ENCODE measurements at places on chromosomes 16 and 17.

DNA sequence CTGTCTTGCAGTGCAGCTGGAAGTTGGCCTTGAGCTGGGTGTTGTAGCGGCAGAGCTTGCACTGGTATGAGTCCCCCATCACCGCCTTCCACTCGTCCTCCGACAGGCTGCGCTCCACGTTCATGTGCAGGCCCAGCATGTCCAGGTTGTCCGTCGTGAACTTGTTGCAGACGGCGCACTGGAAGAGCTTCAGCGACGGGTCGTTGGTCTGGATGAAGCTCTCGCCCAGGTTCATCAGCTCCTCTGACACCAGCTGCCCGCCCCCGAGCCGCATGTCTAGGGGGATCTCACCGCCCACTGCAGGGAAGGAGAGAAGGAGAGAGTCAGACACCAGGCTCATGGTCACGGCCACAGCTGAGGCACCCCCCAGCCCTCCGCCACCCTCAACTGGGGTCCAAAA, 97.3 kb downstream of the ZFHX3 start:
- no peak for DNase-seq

GRCh38 chr16:8729779-8730334, 55.4 kb downstream of the ABAT start:
- DNase-seq: no peak

GRCh38 chr17:64091116-64091515, 38.8 kb downstream of the ERN1 start:
- no peak for DNase-seq

GRCh38 chr16:88939972-88940861, 36.8 kb downstream of the CBFA2T3 start:
- DNase-seq: no peak

- no peak for DNase-seq
Observed at GRCh38 chr17:6047966-6048365, 22.2 kb upstream of the WSCD1 start.

GRCh38 chr16:78242239-78242630, 142.8 kb downstream of the WWOX start:
- DNase-seq: no peak

DNA sequence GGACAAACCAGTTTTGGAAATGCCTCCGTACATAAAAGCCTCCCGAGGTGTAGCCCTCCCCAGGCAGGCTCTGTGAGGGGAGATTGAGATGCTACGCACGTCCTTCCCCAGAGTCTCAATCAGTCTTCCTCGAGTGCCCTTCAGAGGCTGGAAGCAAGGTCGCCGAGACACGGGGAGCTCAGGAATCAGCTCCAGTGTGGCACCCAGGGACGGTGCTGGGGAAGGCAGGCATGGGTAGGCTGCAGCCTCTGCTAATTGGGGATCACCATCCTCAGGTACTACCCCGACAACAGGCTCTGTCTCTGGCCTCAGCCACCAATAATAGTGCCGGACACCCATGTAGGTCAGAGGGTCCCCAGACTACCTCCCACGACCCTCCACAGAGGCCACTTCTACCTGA, 28.1 kb upstream of the GSG1L start:
- DNase-seq: no peak

DNA sequence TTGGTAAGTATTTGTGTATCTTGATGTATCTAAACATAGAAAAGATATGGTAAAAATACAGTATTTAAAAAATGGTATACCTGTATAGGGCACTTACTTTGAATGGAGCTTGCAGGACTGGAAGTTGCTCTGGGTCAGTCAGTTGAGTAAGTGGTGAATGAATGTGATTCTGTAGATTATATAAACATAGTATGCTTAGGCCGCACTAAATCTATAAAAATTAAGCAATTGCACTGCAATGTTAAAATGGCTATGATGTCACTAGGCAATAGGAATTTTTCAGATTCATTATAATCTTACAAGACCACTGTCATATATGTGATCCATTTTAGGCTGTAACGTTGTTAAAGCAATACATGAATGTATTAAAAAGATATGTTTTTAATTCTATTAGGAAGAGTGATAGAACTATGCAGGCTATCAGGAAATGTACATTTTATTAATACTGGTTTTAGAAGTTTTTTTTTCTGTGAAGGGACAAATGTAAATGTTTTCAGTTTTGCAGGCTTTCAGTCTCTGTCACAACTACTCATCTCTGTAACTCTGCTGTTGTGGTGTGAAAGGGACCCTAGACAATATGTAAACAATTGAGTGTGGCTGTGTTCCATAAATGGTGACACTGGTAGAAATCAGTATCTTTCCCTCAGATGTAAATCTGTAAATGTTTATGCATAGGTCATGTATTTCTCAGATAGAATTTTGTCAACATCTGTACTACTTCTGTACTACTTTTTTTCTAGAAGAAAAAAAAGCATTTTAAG, 10.5 kb downstream of the CBFB start:
- no peak for DNase-seq

DNA sequence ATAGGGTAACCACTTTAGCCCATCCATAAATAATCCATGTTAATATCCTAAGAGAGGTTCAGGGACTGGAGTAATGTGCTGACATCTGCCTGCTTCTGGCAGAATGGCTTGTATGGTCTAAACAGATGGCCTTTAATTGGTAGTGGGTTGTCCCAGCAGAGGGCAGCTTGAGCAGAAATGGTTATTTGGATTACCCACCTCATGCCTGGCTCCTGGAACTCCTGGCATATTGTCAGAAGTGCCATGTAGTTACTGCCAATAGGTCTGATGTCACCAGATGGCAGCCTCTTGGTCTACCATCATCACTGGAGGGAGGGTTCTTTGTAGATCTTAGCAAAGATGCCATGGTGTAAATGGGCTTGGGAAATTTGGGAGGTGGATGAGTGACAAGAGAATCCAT, 157.5 kb upstream of the SOX9 start:
- DNase-seq: no peak

DNA sequence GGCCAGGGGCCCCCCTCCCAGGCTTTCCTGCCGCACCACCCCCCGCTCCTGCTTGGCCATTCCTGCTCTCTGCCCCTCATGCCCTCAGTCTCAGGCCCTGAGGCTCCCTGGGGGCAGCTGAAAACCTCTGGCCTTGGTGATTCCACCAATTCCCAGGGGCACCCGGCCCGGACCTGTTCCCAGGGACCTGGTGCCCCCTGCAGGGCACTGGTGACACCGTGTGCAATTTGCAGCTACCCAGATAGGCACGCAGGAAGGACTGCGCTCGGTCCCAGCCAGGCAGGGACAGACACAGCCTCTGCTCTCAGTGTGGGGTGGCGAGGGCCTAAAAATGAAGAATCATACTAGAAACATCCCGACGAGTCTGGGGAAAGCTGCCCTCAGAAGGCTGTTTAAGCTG, 13.4 kb downstream of the WFDC1 start:
- peak; percentile 33 for DNase-seq

- no peak for DNase-seq
Observed at GRCh38 chr16:29230671-29231096, 175.8 kb downstream of the NPIPB11 start.

GRCh38 chr17:74903034-74903433, 9.6 kb upstream of the FADS6 start:
- no peak for DNase-seq

DNA sequence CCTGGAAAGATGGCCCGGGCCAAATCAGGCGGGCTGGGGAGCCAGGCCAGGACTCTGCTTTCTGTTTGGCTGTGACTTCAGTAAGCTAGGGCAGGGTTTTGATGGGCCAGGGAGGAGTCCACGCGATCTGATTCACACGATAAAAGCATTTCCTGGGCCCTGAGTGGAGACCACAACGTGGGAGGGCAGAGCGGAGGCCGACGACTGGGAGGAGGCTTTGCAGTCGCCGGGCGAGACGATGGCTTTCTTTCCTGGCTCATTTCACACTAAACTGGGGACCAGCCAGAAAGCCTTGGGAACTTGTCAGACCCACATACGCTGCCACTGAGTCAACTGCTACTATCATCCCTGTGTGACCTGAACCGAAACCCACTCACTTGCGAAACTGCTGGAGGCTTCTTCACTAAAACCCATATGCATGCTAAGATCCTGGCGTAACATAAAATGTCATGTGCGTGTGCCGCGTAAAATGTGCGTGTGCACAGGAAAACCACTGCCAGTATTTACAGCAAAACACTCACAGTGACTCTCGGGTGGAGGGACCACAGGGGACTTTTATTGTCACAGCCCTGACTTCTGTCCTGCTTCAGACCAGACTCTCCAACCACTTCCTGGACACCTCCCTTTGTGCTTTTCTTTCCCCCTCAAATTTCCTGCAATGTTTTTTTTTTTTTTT, 14.2 kb upstream of the RHBDF2 start:
- DNase-seq: peak; percentile 89

DNA sequence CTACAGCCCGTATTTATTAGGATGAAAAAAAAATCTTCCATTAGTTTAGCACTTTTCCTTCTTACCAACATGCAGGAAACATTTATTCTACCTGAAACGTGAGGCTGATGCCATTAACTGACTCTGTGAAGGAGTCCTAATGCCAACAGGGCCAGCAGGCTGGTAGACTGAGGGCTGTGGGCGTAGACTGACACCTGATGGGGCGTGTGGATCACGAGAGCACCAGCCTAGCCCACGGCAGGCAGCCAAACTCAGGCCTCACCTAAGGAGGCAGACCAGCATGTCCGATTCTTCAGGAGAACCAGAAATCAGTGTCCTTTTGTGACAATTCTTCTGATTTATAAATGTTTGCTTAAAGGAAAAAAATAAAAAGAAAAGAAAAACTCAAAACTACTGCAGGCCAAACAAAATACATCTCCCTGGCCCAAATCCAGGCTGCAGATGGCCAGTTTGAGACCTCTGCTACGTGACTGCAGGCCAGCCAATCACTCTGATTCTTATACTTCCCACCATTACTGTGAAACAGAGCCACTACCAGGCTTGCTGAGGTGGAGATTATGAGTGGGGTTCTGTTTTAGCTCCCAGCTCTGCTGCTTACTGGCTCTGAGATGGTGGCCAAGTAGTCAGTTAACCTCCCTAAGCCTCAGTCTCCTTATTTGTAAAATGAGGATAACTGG, 66.5 kb downstream of the GNAO1 start:
- DNase-seq: no peak

DNA sequence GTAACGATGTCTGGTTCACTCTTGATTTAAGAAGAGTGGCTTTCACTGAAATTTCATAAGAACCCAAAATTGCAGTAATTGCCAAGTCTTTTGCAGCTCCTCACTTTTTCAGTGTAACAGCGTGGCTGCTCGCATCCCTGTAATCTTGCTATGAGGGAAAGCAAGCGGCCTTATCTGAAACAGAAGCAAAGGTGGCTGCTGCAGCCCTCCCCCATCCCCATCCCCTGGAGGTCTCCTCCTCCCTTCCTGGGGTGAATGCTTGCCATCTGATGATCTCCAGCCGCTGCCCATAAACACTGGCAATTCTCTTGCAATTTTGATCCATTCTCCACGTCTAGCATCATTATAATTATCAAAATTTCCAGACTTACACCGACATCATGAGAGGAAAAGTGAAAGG, 182.5 kb upstream of the ASIC2 start:
- DNase-seq: no peak

GRCh38 chr16:78681743-78682142, 582.3 kb downstream of the WWOX start:
- DNase-seq: no peak

- no peak for DNase-seq
Observed at GRCh38 chr17:73560661-73561060, 83.6 kb downstream of the SDK2 start.

DNA sequence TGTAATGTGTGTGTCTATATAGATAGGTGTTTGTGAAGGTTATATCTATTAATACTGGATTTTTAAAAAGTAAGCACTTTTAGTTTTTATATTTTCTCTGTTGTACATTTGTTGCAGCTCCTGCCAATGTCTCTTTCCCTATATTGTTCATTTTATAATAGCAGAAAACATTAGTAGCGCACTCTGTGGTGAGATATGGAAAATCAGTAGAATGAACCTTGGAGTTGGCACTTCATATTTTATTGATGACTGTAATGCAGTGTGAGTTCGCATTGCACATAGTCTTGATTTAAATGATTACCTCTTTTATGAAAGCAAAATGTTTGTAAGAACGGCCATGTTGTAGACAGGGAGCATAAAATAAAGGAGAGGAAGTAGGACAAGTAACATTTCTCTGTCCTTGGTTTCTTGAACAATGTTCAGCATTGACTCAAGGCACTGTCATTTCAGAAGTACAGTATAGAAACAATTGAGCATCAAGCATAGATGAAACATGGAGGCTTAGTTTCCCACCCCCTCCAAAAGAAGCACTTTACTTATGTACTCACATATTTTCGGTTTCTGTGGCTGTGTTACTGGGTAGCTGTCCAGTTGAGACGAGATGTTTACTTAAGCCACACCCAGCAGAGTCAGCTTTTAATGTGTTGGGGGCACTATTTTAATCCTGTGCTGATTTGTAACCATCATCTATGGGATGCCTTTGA, 74.0 kb downstream of the TANC2 start:
- no peak for DNase-seq

DNA sequence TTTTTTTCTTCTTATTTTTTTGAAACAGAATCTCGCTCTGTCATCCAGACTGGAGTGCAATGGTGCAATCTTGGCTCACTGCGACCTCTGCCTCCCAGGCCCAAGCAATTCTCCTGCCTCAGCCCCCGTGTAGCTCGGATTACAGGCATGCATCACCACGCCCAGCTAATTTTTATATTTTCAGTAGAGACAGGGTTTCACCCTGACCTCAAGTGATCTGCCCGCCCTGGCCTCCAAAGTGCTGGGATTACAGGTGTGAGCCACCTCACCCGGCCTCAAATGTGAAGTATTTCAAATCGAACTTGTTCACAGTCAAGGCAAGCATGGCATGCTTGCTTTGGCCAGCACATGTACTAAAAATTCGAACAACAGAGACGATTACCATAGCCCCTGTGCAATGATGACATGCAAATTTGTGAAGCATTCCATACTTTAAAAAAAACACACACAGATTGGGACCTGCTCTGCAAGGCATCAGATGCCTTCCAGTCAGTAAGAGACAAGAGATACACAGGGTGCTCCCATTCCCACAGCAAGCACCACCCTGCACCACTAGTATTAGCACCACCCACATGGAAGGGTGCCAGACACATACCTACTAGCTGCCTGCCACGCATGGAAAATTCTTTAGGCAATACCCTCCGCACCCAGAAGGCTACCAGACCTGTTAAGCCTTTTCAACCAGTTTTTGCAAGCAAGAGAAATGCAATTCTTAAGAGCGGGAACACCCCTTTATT, 47.2 kb downstream of the ANKRD11 start:
- no peak for DNase-seq

DNA sequence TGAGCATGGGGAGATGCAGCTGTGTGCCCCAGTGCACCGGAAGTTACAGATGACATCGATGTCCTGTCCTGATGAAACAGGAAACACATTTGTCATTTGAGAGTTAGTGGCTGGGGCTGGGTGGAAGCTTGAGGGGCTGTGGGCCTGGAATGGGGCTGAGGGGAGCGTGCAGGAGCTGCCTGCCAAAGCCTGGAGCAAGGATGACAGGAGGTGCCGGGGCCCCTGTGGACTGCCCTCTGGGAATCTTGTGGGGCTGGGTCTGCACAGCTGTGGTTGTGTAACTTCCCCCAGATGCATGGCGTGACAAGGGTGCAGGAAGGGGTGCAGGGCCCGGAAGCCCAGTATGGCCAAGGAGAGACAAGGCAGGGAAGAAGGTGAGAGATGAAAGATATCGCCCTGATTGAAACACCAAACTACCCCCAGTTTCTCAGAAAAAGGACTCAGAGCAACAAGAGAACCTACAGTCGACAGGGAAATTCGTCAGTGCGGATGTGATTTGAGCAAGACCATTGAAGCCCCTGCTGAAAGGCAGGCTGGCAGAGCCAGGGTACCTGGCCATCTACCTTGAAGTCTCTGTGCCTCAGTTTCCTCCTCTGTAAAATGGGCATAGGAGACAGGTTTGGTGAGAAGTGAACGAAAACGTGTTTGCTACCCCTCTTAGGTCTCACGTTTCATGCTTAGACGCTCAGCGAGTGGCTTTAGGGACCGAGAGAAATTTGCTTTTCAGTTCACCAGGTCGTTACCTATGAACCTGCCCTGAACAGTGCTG, 8.8 kb downstream of the MMP25 start:
- DNase-seq: peak; percentile 72

All from activated naive CD4-positive, alpha-beta T cell treated with anti-CD3 and anti-CD28 coated beads, Interleukin-2, amount 10 ng/mL, durations not matched to agents 7 days and 5 days (primary cell).